ENCODE measurements at places on chromosomes 7 and 10.

GRCh38 chr7:46544396-46545008, 623.4 kb upstream of the IGFBP3 start:
- DNase-seq = no peak

GRCh38 chr7:85593355-85593754, 406.5 kb upstream of the SEMA3D start:
- DNase-seq = no peak

DNA sequence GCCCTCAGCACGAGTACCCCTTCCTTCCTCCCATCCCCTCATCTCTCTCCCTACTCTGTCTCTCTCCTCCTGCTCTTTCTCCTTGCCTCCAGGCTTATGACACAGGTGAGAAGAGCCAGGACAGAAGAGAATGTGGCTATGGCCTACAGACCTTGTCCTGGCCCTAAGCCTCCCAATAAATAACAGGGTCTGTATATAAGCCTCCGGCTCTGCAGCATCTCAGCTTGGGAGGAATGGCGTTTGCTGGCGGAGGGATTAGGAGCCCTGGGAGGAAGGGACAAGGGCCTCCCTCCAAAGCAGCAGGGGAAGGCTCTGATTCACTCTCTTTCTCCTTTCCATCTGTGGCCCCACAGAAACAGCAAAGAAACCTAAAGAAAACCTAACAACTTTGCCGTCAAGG, 45.8 kb downstream of the COL13A1 start:
- no peak for DNase-seq

DNA sequence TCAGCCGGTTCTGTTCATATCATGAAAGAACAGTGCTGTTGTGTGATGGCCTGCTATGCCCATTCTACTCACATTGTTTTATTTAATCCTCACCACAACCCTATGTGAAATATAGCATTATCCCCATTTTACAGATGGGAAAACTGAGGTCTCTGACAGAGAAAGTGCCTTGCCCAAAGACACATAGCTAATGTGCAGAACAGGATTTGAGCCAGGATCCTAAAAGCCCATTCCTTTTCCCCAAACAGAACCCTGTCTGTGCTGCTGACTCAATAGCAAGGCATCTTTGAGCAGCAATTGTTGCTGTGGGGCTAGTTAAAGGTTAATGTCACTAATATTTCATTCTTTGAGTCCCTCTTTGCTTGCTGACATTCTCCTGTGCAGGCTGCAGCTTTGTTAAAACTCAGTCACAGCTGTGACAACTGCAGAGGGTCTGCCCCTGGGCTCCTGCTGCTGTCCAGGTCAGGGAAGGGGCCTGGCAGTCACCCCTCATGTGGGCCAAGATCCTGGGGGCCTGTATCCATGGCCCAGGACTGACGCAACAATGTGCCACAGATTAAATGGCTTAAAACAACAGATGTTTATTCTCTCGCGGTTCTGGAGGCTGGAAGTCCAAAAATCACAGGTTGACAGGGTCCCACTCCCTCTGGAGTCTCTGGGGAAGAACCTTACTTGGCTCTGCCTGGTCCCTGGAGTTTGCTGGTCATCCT, 40.4 kb downstream of the AFAP1L2 start:
- DNase-seq = no peak

GRCh38 chr7:156222151-156222550, 409.9 kb upstream of the SHH start:
- DNase-seq = no peak

- DNase-seq = peak; percentile 15
These were observed 188.9 kb downstream of the SKIDA1 start for GRCh38 chr10:21336476-21337170.

- no peak for DNase-seq
These were observed 71.1 kb upstream of the SDK1 start for GRCh38 chr7:3229904-3230470.

DNA sequence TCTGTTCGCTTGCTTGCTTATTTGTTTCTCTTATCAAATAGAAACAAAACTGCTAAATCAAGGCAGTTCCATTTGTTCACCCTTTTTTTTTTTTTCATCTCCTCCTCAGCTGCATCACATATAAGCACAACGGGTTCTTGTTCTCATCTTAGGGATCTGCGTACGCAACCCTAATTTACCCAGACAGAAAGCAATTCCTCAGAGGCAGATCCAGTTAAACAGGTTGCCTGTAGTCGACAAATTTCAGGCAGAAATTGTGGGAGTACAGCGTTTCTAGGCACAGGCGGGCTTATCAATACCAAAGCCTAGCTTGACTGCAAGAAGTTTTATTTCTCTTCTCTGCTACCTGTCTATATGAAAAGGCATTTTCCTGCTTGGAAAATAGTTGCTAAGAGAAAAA, 565.4 kb downstream of the NXPH1 start:
- DNase-seq = no peak

DNA sequence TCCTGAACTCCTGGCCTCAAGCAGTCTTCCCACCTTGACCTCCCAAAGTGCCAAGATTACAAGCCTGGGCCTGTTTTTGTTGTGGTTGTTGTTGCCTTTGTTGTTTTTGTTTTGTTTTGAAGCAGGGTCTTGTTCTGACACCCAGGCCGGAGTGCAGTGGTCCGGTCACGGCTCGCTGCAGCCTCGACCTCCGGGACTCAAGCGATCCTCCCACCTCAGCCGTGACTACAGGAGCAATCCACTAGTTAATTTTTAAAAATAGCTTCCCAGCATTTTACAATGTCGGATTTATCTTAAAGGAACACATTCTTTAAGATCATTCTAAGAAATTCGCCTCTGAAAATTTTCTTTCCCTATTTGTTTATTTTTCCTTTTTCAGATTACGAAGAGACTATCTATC, 27.7 kb upstream of the AP5Z1 start:
- DNase-seq = no peak

GRCh38 chr7:150804802-150805201, 4.2 kb downstream of the TMEM176A start:
- no peak for DNase-seq

- DNase-seq = peak; percentile 75
These were observed 41.5 kb upstream of the BNIP3 start for GRCh38 chr10:132023092-132023811.

DNA sequence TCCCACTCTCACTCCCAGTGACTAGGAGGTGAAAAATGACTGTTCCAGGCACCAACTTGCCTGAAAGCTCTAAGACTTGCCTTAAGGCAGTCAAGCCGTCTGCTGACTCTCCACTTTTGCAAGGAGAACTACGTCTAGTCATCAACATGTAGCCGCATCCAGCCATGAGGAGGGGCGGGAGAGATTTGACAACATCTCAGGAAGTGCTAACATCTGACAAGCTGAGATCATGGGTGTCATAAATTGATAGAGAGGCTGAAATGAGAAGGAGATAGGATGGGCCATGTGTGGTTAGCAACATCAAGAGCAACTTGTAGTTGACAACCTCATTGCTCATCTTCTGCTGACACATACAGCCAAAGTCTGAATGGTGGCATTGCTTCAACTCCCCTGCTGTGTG, 9.0 kb upstream of the TBXAS1 start:
- DNase-seq = peak; percentile 67

GRCh38 chr10:101000915-101001658, 1.5 kb downstream of the LZTS2 start:
- DNase-seq = peak; percentile 63

DNA sequence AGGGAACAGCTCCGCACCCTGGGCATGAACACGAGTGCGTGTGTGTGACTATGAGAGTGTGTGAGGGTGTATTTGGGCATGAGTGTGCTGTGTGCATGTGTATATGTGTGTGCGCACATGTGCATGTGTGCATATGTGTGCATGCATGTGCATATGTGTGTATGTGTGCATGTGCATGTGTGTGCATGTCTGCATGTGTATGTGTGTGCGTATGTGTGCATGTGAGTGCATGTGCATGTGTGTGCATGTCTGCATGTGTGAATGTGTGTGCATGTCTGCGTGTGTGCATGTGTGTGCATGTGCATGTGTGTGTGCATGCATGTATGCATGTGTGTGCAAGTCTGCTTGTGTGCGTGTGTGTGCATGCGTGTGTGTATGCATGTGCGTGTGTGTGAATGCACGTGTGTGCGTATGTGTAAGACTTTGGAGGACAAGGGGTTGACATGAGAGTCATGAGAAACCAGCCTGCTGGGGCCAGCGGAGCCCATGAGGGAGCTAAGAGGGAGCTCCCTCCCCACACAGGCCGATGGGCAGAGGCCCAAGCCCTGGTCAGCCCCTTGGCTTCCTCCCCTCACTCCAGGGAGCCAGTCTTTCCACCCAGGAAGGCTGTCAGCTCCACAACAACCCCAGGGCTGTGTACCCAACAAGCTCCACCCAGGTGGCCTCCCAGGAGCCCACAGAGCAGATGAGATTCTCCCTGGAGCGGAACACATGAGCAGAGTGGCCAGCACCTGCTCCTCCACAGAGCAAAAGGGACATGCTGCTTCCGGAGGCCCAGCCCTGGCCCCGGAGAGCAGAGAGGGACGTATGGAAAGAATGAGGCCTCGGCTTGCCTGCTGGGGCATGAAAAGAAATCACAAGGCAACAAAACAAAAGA, 142.5 kb upstream of the PPP2R2D start:
- no peak for DNase-seq

- DNase-seq = no peak
These were observed 123.5 kb upstream of the FRMD4A start for GRCh38 chr10:14454206-14454605.

- DNase-seq = no peak
These were observed 75.4 kb downstream of the NOC3L start for GRCh38 chr10:94287336-94287735.

DNA sequence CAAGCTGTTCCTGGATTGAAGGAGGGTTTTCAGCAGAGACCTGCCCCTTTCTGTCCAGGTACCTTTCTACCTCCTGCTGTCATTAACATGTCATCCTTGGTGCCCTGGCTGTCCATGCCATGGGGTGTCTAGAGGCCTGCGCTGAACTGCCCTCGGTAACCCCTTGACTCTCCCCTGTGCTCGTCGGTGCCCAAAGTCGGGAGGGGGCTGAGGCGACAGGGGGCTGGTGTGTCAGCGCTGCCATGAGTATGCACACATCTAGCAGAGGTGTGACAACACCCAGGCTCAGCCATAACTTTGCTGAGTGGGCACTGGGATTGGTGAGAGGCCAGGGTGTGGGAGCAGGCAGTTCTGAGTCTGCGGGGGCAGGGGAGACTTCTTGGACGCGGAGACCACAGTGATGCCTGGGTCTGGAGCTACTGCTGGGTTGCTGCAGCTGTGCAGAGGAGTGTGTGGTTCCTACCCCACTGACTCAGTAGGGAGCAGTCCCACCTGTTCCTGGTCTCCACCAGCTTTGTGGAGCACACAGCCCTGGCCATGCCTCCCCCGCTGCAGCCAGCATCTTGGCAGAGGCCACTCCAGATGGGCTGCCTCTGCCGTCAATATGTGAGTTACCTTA, 376.2 kb upstream of the SEMA3C start:
- no peak for DNase-seq

DNA sequence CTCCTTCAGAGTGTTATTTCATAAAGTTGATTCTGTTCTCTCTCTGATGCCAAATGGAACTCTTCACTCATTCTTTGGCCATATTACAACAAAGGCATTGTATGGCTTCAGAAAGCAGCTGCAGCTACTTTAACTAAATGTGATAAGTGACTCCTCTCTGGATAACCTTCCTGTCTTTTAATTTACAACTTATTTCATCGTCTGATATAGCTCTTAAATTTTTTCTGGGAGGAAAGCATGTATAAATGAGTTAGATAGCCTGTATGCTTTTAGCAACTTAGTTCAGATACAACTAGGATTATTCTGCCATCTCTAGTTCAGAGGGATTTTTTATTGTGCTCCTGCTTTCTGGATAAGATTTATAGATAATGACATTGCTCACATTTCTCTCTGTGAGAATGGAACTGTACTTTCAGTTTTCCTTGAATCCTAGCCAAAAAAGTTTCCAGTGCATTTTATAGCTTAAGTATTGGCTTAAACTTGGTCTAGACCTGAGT, 57.5 kb downstream of the KLHDC10 start:
- DNase-seq = no peak

GRCh38 chr7:585229-585711, 65.6 kb upstream of the PDGFA start:
- no peak for DNase-seq

DNA sequence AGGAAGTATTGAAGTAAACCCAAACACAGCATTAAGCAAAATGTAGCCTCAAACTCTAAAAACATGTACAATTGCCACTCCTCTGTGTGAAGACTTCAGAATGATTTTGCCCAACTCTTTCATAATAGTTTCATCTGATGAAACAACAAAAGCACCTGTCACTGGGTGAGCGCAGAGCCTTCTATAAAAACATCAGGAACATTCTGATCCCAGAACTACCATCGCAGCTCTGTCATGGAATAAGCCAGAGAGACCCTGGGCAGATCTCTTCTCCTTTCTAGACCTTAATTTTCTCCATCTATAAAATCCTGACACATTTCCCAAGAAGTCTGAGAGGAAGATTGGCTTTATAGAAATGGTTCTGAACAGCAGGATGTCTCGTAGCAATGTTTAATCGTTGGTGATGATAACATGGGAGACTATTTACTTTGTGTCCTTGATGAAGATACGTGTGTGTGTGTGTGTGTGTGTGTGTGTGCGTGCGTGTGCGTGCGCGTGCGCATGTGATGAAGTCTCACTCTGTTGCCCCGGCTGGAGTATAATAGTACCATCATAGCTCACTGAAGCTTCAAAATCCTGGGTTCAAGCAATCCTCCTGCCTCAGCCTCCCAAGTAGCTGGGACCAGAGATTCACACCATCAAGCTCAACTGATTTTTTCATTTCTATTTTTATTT, 198.0 kb downstream of the KIAA1217 start:
- DNase-seq = no peak

- DNase-seq = peak; percentile 83
These were observed 59.7 kb upstream of the CDK14 start for GRCh38 chr7:90536449-90536848.

- no peak for DNase-seq
These were observed 92.0 kb upstream of the PRSS58 start for GRCh38 chr7:142349670-142350405.

- no peak for DNase-seq
These were observed 914 bp upstream of the GIMAP7 start for GRCh38 chr7:150513758-150514157.

GRCh38 chr7:70347463-70348254, 749.4 kb downstream of the AUTS2 start:
- no peak for DNase-seq

DNA sequence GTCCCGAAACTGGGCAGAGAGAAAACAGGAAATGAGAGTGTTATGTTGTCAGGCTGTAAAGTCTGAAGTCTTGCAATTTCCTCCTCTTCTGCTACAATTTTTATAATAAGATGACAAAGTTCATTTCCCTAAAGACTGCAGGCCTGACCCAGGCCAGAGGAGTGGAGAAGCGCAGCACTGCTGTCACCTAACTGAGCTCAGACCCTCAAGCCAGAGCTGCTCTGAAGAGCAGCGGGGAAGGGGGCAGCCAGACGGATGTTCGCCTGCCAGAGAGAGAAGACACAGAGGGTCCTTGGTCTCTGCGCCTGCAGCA, 12.6 kb upstream of the AOAH start:
- DNase-seq = peak; percentile 96

All from inflammatory macrophage treated with lipopolysaccharide for 4 hours (primary cell).